Stimulated activated CD4-positive, alpha-beta T cell treated with anti-CD3 and anti-CD28 coated beads, Interleukin-12 subunit alpha, Interleukin-12 subunit beta, amount 100 ng/mL, for 24 hours (primary cell): ENCODE measurements at places on chromosomes 7 and 10.

DNA sequence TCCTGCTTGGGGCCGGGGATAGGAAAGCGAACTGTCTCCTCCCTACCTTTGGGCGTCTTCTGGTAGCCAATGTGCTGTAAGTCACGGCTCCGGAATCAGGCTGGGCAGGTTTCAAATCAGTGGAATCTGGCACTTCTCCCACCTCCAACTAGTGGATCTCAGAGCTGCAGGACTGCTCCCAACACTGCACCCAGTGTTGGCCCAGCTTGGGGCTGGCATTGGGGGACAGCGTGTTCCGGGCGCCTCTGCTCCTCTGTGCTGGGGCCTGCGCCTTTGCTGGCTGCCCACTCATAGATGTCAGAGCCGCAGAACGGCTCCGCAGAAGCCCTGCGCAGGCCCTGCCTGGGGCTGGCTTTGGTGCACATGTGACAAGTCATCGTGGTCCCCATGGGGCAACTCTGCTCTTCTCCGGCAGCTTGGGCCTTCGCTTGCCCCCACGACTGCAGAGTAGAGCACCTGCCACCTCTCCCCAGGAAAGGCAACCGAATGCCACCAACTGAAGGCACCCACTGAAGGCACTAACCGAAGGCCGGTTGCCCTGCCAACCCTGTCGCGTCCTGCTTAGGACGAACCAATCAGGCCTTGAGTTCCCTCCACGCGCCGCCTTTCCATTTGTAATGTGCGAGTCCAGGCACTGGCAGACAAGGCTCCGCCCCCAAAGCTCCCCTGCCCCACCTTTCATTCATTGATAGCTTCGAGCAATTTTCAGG, 85.5 kb upstream of the ABI1 start:
- no peak for DNase-seq

DNA sequence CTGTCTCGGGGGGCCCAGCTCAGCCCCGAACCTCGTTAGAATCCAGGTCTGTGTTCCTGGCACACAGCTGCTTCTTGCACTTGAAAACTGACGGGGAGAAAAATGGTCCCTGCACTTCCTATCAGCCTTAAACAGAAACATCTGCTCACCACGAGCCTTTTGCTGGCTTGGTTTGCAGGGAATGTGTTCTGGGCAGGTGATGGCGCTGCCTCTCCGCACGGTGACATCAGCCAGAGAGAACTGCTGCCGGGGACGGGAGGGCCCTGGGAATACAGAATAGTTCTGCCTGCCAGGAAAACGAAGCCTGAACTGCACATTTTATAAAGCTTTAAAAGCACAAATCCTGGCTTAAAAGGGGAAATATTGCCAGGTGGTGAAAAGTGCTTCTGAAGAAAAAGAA, 622.5 kb downstream of the TYW1 start:
- no peak for DNase-seq

DNA sequence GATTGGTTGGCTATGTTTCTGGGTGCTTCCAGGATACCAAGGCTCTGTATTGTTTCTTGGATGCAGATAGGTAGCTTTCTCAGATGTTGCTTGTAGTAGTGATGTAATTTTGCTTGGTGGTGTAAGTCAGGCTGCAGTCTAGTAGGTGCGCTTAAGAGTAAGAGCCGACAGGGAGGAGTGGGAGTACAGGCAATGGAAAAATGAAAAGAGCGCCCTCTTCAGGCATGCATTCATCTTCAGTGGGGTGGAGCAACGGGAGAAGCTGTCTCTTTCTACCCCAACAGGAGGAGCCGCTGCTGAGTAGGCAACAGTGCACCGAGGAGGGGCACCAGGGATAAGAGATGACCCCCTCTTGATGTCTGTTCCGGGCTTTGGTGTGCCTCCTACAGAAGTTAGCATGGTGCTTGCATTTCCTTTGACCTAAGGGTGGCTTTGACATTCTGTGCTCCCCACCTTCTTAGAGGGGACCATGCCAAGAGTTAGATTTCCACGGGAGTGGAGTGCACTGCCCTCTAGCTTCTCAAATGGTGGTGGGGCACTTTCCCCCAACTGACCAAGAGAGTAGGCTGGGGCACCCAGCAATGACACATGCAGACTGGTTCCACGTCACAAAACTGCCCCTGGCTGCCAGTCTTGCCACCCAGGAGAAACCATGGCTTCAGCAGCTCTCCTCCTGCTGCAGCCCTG, 56.1 kb downstream of the ZNF783 start:
- DNase-seq: no peak

GRCh38 chr10:14639637-14640036, 135.1 kb downstream of the FAM107B start:
- DNase-seq: no peak

GRCh38 chr10:28250782-28251181, 52.1 kb downstream of the MPP7 start:
- DNase-seq: no peak

DNA sequence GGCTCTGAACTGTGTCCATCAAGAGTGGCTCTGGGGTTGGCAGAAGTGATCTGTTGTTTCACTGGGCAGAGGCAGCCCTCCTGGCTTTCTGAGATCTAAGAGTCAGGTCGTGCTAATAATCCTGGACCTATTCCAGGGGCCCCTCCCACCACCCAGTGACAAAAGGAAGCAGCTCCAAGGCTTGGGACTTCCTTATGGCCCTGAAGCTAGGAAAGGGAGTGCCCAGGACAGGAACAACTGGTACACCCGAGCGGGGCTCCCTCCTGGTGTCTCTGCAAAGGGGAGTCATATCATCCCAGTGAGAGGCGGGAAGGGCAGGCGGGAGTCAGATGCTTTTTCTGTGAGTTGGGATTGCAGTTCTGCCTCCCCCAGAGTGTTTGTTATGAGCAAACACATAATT, 32.3 kb downstream of the RPS24 start:
- no peak for DNase-seq

GRCh38 chr10:45505311-45505710, 131.3 kb downstream of the ALOX5 start:
- no peak for DNase-seq

DNA sequence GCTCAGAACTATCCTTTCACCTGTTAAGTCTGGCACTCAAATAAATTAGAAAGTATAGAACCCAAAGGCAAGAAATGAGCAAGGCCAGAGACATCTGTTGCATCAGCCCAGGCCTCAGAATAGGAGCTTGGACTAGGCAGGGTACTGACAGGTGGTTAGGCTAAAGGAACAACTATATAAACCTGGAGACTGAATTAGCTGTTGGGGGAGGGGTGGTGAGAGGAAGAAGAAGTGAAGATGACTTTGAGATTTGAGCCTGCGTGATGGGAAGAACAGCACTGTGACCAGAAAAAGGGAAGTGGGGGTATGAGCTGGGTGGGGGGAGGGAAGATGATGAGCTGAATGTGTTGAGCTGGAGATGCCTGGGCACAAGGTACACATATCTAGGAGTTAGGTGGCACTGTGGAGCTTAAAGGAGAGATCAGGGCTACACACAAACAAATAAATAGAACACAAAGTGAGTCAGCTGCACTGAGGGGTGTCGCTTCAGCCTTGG, 244.7 kb downstream of the PTEN start:
- DNase-seq: no peak

- DNase-seq: no peak
These were observed 2.8 kb upstream of the ELN start for GRCh38 chr7:74025146-74025545.

DNA sequence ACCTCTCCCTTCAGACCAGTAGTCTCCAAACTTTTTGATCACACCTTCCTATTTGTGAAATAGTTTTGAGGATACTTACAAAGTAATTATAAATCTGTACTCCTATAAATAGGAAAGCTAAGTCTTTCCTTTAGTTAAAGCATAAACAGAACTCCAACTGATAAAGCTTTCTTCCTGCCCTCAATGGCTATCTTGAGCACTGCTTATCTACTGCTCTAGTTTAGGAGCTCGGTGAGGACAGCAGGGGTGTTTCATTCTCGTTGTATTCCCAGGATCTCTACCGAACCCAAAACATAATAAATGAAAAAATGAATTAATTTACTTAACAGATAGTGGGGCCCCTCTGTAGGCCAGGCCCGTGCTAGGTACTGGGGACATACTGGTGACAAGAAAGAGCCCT, 17.7 kb downstream of the SORBS1 start:
- no peak for DNase-seq

DNA sequence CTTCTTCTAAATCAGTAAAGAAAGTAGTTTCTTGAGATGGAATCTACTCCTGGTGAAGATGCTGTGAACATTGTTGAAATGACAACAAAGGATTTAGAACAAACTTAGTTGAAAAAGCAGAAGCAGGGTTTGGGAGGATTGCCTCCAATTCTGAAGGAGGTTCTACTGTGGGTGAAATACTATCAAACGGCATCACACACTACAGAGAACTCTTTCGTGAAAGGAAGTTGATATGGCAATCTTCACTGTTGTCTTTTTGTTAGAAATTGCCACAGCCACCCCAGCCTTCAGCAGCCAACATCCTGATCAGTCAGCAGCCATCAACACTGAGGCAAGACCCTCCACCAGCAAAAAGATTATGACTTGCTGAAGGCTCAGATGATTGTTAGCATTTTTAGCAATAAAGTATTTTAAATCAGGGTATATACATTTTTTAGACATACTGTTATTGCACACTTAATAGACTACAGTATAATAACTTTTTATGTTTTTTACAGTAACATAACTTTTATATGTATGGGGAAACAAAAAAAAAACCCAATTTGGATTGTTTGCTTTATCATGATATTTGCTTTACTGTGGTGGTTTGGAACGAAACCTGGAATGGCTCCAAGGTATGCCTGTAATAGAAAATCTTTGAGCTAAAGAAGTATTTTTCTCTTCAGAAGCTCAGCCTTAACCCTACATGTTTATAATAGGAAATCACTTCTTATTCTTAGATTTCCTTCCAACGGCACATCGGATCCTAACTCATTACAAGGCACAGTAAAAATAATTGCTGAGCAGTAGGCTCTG, 257.3 kb downstream of the LRMDA start:
- DNase-seq: no peak

DNA sequence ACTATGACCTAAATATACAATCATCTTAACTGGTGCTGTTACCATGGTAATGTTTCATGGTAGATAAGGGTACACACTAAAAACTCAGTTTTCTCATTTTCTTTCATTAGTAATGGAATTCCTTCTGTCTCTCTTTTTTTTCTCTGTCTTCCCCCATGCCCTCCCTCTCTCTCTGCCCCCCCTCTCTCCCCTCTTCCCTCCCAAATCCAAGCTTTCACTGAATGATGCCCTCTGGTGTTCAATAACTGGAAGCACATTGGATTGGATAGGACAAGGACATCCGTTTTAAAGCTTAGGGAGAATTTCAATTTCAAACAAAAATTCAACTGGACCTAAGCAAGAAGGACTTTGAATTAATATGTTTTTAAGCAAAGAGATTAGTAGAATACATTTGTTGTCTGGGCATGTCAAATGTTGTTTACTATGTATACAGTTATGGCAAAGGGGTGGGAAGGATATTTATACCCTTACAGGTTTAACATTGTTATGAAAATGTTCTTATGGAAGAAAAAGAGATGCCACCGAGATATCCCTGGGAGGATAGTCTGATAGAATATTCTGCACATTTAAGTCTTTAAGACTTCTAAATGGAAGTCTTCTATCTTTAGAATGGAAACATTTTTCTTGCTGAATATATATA, 6.1 kb downstream of the CHRM2 start:
- no peak for DNase-seq

GRCh38 chr10:88076027-88076880, 212.8 kb downstream of the PTEN start:
- no peak for DNase-seq

DNA sequence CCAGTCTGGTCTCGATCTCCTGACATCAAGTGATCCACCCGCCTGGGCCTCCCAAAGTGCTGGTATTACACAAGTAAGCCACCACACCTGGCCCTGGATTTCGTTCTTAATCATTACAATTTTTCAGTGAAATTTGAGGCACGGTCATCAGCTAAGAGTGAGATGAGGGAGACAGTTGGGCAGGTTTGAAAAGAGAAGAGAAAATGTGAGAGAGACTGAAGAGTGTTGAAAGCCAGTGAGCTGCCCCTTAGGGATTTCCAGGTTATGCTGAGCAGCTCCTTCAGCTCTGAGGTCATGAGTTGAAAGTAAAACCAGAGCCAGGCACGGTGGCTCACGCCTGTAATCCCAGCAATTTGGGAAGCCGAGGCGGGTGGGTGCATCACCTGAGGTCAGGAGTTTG, 5.9 kb upstream of the UPF2 start:
- no peak for DNase-seq

- no peak for DNase-seq
These were observed 10.3 kb downstream of the AKR1B1 start for GRCh38 chr7:134448356-134449229.

DNA sequence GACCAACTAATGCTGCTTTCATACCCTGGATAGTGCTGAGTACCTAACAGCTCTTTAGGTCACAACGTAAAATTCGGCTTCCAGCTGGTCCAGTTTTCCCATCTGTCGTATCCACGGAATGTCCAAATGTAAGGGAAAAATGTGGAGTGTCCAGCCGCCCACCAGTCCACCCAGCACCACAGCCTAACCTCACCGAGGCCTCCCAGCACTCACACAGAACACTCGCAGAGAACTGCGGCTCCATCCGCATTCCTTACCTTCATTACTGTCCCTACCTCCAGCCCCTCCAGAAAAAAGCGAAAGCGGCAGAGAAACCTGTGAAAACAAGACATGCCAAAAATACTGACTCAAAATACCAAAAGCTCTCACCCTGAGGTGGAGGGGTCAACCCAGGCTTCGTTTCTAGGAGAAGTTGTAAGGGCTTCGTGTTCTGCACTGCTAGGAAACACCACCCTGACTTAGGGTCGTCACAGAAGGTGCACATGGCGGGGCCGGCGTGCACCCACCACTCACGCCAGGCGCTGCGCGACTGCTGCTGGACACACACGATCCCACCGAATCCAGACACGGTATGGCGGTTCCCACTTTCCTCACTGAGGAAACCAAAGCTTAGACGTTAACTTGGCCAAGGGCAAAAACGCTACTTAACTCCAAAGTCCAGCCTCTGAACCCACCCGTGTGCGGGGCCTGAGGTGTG, 73.9 kb downstream of the AMZ1 start:
- DNase-seq: no peak

- no peak for DNase-seq
These were observed 11.0 kb downstream of the PYROXD2 start for GRCh38 chr10:98403812-98404504.

- DNase-seq: no peak
These were observed 315.3 kb upstream of the PLXDC2 start for GRCh38 chr10:19500959-19501358.

- DNase-seq: no peak
These were observed 88.7 kb downstream of the ARID5B start for GRCh38 chr10:61989995-61990760.

GRCh38 chr10:103838070-103838395, 17.3 kb downstream of the SH3PXD2A start:
- no peak for DNase-seq

GRCh38 chr10:3054851-3055199, 12.5 kb upstream of the PFKP start:
- DNase-seq: no peak
